ENCODE measurements at places on chromosomes 3 and 15.

DNA sequence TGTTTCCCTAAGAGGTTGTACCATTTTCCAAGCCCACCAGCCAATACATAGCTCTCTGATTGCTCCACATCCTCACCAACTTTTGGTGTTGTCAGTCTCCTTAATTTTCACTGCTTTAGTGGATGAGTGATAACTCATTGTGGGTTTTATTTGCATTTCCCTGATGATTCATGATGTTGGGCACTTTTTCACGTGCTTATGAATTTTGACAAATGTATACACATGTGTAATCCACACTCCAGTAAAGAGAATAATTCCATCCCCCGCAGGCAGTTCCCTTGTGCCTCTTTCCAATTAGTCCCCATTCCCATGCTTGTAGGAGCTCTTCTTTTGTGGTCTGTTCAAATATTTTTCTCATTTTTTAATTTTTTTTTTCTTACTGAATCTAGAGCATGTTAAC lies 52.4 kb downstream of the ANP32A start:
- DNase-seq = no peak

- no peak for DNase-seq
Measured at GRCh38 chr15:77578641-77579372, 53.9 kb downstream of the LINGO1 start.

DNA sequence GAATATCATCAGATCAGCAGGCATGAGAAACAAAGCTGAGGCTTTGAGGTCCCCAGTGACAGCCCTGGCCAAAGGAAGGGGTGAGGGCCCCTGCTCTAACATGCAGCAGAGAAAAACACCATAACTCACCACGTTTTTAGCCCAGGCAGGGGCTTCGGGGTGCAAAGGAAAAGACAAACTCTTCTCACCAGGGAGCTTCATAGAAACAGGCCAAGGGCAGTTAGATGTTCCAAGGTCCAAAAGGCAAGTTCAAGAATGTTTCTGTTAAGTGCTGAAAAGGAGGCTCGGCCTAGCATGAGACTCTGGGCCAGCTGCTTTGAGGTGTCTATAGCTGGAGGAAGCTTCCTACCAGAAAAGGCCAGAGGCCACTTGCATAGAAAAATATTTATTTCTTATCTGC lies 608.4 kb upstream of the CFAP20DC start:
- no peak for DNase-seq

DNA sequence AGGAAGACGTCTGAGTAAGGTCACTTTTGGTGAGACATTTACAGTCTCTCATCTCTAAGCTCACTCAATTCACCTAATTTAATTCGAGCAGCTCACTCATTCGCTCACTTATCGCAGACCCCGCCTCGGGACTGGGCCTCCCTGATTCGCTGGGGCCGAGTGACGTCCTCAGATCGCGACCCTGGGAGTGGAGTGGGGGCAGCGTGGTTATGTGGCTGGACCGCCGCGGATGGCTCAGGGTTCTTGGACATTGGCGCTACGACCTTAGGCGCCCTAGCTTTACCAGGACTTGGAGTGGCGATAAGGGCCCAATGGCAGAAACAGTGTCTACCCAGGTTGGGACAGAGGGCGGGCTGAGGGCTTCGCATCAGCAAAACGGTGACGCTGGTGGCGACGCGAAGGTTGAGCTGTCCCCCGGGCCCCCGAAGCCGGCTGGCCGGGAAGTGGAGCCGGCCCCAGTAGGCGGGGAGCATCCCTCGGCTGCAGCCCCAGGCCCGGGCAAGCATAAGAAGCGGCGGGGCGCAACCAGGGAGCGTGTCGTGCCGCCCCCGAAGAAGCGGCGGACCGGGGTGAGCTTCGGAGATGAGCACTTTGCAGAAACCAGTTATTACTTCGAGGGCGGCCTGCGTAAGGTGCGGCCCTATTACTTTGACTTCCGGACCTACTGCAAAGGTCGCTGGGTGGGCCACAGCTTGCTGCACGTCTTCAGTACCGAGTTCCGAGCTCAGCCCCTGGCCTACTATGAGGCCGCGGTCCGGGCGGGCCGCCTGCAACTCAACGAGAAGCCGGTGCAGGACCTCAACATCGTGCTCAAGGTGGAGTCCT lies at the start of gene RPUSD2:
TSS of gene RPUSD2 (plus strand) at position 171 of the 825 bp plus-strand sequence. CDS start at position 210, 39 bp downstream.
- DNase-seq = peak; percentile 95

DNA sequence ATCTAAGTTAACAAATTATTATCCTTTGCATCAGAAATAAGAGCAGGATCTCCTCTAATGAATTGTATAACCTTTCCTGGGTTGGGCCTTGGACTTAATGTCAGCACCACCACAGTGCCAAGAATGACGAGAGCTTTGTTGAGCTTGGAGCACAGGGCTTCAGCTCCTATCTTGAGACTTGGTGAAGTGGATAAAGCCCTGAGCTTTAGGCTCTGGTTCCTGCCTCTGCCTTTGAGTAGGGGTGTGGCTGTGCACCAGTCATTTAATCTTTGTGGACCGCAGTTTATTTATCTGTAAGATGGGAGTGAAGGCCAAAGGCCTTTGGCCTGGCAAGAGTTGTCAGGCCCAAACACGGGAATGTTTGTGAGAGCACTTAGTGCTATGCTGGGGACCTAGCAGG lies 162.2 kb downstream of the VGLL4 start:
- no peak for DNase-seq

DNA sequence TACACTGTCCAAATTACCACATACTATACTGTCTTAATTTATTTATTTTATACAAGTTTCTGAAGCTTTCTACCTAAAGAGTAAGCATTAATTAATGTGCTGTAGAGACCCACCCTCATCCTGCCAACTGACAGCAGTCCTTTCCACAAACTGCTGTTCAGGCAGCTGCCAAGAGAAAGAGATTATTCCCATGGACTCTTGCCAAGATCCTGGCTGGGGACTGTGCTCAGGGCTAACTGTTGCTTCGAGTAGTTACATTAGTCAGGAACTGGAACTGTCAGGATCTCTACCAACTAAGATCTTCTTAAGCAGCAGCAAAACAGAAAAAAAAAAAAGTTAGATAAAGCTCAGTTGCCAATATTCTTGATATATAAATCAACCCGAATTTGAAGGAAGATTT lies 398.8 kb downstream of the MECOM start:
- DNase-seq = no peak

Data from liver (tissue), 10 donors.